ENCODE measurements at places on chromosomes 3 and 15.

DNA sequence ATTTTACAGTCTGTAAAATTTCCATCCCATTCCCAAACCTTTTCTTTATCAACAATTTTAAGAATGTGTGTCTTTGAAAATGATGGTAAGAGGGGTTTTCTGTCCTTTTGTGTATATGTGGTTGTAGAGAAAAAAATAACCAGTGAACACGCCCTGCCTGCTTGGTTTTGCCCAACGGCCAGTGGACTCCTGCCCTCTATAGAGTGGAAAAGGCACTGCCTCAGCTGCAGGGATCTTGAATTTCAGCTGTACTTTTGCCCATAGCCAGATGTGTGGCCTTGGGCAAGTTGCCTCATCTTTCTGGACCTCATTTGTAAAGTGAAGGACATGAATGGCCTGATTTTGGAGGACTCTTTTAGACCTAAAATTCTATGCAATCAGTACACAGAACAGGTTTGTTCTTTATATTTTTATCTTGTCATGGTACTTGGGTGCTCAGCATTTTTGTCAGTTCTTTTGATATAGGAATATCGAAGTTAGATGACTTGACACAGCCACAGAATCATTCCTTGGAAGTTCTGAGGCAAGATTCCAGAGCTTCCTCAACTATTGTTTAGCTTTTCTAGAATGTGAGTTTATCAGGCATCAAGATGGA lies 81.0 kb downstream of the CLDN11 start:
- DNase-seq: peak; percentile 49

- no peak for DNase-seq
Measured at GRCh38 chr15:92339361-92339760, 54.3 kb upstream of the ST8SIA2 start.

DNA sequence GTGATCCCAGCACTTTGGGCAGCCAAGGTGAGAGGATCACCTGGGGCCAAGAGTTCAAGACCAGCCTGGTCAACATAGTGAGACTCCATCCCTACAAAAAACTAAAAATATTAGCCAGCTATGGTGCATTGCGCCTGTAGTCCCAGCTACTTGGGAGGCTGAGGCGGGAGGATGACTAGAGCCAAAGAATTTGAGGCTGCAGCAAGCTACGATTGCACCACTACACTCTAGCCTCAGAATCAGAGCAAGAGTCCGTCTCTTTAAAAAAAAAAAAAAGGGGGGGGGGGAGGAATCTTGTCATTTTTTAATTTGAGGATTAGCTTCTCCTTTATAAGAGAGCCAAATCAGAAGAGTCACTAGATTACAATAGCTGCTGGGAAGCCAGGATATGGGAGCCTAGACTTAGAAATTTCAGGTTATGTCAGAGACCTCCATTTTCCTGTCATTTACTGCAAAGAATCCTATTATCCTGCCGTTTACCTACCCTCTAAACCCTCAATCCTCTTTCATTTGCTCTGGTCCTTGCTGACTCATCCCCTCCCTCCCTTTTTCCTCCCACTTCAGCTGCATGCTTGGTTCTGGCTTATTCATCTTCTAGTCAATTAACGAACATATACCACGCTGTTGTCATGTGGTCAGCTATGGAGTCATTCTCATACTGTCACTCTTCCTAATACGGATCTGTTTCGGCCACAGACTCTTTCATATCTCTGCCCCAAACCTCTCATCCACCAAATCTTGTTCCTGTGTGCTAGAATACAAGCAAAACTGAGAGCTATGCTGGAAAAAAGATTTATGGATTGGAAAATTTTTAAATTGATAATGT lies 83.8 kb upstream of the PPIB start:
- peak; percentile 87 for DNase-seq

DNA sequence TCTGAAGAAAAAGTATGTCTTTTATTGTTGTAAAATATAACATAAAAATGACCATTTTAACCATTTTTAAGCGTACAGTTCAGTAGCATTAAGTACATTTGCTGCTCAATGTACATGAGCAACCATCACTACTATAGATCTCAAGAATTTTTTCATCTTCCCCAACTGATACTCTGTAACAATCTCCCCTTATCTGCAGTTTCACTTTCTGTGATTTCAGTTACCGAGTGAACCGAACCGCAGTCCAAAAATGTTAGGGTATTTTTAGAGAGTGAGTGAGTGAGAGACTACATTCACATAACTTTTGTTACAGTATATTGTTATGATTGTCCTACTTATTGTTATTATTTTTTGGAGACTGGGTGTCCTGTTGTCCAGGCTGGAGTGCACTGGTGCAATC lies 9.0 kb upstream of the SLC25A26 start:
- no peak for DNase-seq

DNA sequence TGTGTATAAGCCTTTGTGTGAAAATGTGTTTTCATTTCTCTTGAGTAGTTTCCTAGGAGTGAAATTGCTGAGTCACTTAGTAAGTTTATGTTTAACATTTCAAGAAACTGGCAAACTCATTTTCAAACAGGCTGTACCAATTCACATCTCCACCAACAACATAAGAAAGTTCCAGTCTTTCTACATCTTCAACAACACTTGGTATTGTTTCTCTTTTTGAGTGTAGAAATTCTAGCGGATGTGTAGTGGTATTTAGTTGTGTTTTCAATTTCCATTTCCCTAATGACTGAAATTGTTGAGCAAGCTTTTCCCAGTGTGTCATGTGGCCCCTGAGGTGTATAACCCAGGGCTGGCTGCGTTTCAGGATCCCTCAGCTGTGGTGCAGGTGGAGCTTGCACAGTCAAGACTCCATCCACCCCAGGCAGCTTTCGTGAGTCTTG lies 258.5 kb downstream of the PDCD6IP start:
- DNase-seq: peak; percentile 5

- peak; percentile 6 for DNase-seq
Measured at GRCh38 chr3:138197058-138197457, 10.0 kb downstream of the ARMC8 start.

DNA sequence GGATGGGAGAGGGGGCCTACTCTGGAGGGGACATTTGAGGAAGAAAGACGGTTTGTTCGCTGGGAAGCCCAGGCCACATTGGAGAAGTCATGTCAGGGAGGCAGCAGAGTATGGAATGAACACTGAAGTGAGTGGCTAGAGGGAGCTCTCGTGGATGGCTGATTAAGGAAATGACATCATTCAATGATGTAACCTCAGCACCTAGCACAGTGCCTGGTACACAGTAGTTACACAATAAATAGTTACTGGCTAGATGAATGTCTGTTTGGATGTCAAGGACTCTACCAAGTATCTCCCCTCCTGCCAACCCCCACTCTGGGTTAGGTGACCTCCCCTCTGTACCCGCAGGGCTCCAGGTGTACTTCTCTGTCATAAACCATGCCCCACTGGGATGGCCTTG lies 121.1 kb downstream of the CLSTN2 start:
- no peak for DNase-seq

DNA sequence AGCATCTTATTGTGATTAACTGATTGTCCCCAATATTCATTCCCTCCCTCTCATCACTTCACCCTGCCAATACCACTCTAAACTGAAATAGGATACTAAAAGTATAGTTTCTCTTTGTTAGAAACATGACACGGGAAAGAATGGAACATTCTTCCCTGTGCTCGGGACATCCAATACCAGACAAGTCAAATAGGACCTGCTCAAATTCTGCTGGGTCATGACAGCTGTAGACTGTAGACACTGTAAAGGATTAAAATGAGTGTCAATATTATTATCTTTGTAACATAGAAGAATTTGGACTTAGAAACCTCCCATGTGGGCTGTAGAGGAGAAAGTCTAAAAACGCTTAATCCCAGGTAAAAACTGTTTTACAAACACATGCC lies 315.0 kb upstream of the NR2E3 start:
- DNase-seq: no peak

DNA sequence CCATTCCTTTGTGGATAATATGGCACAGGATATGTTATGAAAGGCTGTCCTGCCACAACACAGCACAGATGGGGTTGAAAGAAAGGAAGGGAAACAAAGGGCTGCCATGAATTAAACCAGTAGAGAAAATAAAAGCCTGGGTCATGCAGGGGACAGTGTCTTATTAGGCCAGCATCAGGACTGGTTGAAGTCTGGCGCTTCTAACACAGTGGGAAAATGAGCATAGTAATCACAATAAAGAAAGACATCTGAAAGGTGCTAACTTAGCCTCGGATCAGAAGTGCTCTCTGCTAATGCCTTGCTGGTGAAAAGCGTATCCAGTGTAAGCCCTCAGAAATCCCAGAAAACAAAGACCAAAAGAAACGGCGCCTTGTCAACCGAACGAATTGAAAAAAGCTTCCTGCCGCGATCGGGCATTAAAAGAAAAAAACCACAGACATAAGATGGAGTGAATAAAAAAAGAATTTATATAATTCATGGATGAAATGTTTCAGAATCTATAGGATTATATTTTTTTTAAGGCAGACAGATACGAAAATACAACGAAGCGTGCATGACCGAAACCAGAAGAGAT lies 566 bp upstream of the MKRN3 start:
- DNase-seq: no peak

GRCh38 chr15:36432161-36432560 lies 147.3 kb upstream of the CDIN1 start:
- peak; percentile 89 for DNase-seq

GRCh38 chr15:64915518-64916227 lies 4.0 kb downstream of the ANKDD1A start:
- no peak for DNase-seq

GRCh38 chr15:63491116-63491827 lies 13.1 kb upstream of the USP3 start:
- DNase-seq: peak; percentile 50

DNA sequence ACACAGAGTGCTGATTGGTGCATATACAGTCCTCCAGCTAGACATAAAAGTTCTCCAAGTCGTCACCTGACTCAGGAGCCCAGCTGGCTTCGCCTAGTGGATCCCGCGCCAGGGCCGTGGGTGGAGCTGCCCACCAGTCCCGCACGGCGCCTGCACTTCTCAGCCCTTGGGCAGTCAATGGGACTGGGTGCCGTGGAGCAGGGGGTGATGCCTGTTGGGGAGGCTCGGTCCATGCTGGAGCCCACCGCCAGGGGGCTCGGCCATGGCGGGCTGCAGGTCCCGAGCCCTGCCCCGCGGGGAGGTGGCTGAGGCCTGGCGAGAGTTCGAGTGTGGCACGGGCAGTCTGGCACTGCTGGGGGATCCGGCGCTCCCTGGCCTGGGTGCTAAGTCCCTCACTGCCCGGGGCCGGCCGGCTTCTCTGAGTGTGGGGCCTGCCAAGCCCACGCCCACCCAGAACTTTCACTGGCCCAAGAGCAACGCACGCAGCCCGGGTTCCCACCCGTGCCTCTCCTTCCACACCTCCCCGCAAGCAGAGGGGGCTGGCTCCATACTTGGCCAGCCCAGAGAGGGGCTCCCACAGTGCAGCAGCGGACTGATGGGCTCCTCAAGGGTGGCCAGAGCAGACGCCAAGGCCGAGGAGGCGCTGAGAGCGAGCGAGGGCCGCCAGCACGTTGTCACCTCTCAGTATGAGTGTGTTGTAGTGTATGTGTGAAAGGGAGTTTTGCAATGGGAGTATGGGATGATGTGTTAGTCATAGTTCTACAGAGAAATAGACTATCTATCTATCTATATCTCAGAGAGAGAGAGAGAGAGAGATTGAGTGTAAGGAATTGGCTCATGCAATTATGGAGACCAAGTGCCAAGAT lies 69.0 kb downstream of the UBE2E2 start:
- no peak for DNase-seq

GRCh38 chr15:49589030-49589429 lies 31.6 kb downstream of the FAM227B start:
- no peak for DNase-seq

- DNase-seq: no peak
Measured at GRCh38 chr3:181847276-181847675, 135.6 kb downstream of the SOX2 start.

DNA sequence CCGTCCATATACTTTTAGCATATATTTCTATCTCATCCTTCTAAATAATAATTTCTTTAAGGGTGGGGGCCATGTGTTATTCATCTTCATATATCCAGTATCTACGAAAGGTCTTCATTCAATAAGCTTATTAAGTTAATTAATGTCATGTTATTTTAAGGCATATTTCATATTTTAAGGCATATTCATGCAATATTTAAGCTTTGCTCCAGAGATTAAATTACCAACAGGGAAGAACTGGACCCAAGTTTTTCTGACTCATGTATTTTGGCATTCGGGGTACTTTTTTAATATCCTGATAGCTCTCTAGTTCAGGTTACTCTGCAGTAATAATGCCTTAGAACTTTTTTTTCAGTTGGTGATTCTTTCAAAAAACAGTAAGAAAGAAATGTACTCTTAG lies 27.4 kb downstream of the PHC3 start:
- peak; percentile 30 for DNase-seq

GRCh38 chr3:119812491-119813058 lies 30.7 kb downstream of the NR1I2 start:
- DNase-seq: no peak

DNA sequence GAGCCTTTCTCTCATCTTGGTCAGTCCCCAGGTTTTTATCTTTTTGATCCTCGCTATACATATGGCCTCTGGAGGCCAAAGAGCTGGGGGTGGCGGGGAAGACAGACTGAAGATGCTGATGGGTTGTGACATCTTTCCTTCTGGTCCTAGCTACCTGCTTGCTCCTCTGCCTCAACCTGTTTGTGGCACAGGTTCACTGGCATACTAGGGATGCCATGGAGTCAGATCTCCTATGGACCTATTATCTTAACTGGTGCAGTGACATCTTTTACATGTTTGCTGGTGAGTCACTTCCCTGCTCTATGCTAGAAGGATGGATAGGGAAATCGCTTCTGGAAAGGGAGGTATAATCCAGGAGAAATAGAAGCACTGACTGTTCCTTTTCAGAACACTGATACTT lies 8.8 kb downstream of the TMEM202 start:
- no peak for DNase-seq

DNA sequence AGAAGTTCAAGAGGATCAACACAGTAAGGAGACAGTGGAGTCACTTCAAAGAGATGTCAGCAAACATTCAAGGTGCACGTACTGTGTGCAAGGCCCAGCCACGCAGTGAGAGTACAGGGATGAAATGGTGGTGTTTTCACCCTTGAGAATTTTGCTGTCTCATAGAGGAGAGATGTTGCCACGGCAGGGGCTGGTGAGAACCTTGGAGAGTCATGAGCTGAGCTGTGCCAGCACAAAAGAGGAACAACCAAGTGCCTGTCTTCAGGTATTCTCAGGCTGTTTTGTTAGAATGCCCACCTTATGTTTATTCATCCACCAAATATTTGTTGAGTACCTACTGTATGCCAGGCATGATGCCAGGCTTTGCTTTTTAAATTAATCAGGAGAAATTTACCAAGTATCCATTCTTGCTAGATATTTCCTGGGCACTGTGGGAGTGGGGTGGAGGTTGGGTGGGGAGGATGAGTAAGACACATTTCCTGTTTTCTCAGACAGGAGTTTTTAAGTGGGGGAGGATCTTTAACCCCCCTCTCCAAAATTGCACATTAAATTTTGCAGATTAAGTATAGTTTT lies 72.6 kb downstream of the SLC6A11 start:
- DNase-seq: no peak

Data from fibroblast of skin of right quadriceps (primary cell).